Aorta (tissue), 5 donors: ENCODE measurements at places on chromosomes 12 and 14. TPM values are rescaled to one million over a fixed set of nuclear protein-coding genes. Genes with fewer than 3 reads are reported as not detected.

DNA sequence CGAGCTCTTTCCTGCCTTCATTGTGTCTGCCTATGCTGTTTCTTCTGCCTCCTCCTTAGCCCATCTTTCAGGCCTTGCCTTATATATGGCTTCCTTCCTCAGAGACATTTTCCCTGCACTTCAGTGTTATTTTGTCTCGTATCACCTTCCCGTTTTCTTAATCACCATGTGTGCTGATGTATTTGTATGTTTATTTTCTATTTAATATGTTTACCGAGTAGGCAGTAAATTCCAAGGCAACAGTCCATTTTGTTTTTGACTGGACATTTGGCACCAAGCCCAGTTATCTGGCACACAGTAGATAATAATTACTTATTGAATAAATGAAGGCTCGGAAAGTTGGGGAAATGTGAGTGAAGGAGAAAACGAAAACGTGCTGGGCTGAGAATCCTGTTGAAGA lies 4.6 kb upstream of the POU6F1 start:
- no peaks in the 10 kb centered on the region for H3K36me3 ChIP-seq
- no peaks in the 10 kb centered on the region for H3K4me1 ChIP-seq
- no peak overlapping the region for H3K4me3 ChIP-seq
- no peak overlapping the region for H3K27ac ChIP-seq
- H3K27me3 ChIP-seq: no peaks in the 10 kb centered on the region

GRCh38 chr12:46942579-46942978 lies 116.8 kb upstream of the SLC38A4 start:
- H3K4me3 ChIP-seq: no peak overlapping the region
- no peaks in the 10 kb centered on the region for H3K4me1 ChIP-seq
- no peaks in the 10 kb centered on the region for H3K27me3 ChIP-seq
- H3K27ac ChIP-seq: no peak overlapping the region
- no peak for DNase-seq

The CSRP2 gene
- 163 TPM for total RNA-seq

The CCDC197 gene
- not detected for total RNA-seq
